ENCODE measurements at places on chromosomes 5 and 9. TPM values are rescaled to one million over a fixed set of nuclear protein-coding genes. Genes with fewer than 3 reads are reported as not detected.

- H3K4me3 ChIP-seq = peak overlapping the region; percentile 47
- H3K36me3 ChIP-seq = no peaks in the 10 kb centered on the region
- H3K27ac ChIP-seq = peak overlapping the region; percentile 90
- H3K4me1 ChIP-seq = peaks cover 33% of the 10 kb centered on the region
- peak; percentile 93 for DNase-seq
These were observed 237.1 kb downstream of the DMRTA1 start for GRCh38 chr9:22683700-22684075.

DNA sequence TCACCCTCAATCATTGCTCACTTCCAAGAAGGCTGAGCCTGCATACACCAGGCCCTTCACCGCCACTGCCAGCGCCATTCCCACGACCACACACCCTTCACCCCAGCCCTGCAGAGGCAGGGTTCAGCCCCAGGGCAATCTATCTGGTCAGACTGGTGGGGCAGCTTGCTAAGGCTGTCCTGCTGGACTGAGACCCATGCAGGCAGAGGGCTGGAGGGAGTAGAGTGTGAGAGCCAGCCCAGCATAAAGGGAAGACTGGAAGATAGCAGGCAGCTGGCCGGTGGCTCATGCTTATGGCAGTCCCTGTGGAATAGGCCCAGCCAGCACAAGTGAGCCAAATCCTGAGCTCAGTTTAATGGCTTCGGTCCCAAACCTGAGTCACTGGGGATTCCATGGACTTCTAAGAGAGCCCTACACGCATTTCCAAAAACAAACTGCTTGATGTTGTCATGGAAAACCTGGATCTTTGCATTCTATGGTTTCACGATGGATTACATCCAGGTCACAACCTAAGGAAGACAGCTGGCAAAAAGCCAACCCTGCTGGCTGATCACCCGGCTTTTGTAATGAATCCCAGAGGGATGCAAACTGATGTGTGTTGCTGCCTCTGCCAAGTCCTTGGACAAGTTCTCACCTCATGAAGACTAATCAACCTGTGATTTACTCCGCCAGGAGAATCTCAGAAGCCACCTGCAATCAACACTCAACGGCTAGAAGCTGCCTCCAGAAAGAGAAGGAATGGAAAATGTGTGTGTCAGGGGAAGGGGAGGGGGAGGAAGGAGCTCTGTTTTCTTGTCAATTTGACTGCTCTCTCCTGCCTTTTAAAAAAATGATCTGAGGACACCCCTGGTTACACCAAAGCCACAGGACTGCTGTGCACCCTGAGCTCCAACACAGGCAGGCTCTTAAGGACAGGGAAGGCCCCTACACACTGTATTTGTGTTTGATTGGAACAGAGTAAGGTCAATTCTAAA, 143.6 kb downstream of the LHFPL2 start:
- H3K27me3 ChIP-seq = no peaks in the 10 kb centered on the region
- peaks cover 85% of the 10 kb centered on the region for H3K4me1 ChIP-seq
- no peaks in the 10 kb centered on the region for H3K36me3 ChIP-seq
- H3K4me3 ChIP-seq = no peak overlapping the region

- H3K36me3 ChIP-seq = no peaks in the 10 kb centered on the region
- DNase-seq = no peak
- H3K4me1 ChIP-seq = no peaks in the 10 kb centered on the region
- no peak overlapping the region for H3K27ac ChIP-seq
These were observed 252.5 kb downstream of the TLE4 start for GRCh38 chr9:79824265-79824664.

Gene SH2D3C
- total RNA-seq = not detected

Gene ANKRD55
- total RNA-seq = not detected
